ENCODE measurements at places on chromosomes 16 and 17. TPM values are rescaled to one million over a fixed set of nuclear protein-coding genes. Genes with fewer than 3 reads are reported as not detected.

GRCh38 chr17:2549392-2550211, 37.9 kb upstream of the METTL16 start:
- DNase-seq, result no peak

DNA sequence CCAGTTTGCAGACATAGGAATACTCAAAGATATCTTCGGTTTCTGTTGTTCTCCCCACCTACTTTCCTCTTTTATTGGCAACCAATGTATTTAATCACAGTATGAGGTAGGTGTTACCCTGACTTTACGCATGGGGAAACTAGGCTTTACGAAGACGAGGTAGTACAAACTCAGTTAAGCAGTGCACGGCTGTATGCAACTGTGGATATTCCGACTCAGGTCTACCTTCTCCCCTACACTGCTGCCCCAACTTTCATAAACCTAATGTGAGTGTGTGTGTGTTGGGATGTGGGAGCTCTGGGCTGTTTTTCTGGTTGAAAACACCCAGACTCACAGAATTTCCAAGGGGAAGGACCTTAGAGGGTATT, 1.2 kb upstream of the GPT2 start:
- no peak for DNase-seq

Gene LRRC46
- polyA plus RNA-seq, result 0.58 TPM

Gene CBFA2T3
- not detected for polyA plus RNA-seq

Gene SCGB1C2
- not detected for polyA plus RNA-seq
